Stimulated activated CD8-positive, alpha-beta memory T cell treated with anti-CD3 and anti-CD28 coated beads, Interleukin-7, amount 100 ng/mL, for 1 hour (primary cell): ENCODE measurements at places on chromosomes 7 and 10.

DNA sequence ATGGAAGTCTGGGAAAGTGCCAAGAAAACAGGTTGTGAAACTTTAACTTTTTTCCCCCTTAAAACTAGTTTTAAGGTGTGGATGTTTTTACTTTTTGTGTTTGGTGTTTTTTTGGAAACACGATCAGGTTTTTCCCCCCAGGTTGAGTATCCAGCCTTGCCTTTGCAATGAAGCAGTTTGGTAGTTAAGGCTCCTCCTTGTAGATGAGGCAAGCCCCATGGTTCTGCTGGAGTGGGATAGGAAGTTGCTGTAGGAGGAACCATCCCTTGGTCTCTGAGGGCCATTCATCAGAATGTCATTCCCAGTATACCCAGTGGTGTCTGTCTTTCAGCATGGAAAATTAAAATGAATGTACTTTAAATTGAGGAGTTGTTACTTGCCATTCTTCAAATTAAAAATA is 2.7 kb downstream of the CUL1 start:
- no peak for DNase-seq

- no peak for DNase-seq
Measured at GRCh38 chr10:24889639-24890038, 62.8 kb downstream of the PRTFDC1 start.

GRCh38 chr7:45151131-45151684 is 6.4 kb upstream of the RAMP3 start:
- DNase-seq, result no peak

- DNase-seq, result no peak
Measured at GRCh38 chr10:58754469-58755339, 242.0 kb downstream of the BICC1 start.

- no peak for DNase-seq
Measured at GRCh38 chr7:102291056-102291915, 4.6 kb downstream of the SH2B2 start.

GRCh38 chr7:136386876-136387275 is 409.7 kb upstream of the MTPN start:
- no peak for DNase-seq

DNA sequence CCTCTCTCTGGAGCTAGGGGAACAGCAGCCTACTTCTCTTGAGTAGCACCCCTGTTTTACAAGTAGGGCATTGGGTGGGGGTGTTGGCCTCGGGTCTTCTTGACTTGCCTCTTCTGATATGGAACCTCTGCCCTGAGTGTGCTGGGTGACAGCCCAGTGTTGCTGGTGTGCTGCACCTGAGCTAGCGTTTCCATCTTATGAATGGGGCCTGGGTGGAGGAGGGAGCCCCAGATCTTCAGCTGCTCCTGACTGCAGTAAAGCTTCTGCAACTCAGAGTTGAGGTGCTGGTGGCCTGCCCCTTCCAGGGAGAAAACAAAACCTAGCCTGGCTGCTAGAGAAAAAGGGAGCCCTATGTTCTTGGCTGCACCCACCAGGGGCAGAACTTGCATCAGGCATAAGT is 202.5 kb upstream of the SHH start:
- DNase-seq, result no peak

- DNase-seq, result no peak
Measured at GRCh38 chr7:80781561-80781979, 137.3 kb downstream of the SEMA3C start.

DNA sequence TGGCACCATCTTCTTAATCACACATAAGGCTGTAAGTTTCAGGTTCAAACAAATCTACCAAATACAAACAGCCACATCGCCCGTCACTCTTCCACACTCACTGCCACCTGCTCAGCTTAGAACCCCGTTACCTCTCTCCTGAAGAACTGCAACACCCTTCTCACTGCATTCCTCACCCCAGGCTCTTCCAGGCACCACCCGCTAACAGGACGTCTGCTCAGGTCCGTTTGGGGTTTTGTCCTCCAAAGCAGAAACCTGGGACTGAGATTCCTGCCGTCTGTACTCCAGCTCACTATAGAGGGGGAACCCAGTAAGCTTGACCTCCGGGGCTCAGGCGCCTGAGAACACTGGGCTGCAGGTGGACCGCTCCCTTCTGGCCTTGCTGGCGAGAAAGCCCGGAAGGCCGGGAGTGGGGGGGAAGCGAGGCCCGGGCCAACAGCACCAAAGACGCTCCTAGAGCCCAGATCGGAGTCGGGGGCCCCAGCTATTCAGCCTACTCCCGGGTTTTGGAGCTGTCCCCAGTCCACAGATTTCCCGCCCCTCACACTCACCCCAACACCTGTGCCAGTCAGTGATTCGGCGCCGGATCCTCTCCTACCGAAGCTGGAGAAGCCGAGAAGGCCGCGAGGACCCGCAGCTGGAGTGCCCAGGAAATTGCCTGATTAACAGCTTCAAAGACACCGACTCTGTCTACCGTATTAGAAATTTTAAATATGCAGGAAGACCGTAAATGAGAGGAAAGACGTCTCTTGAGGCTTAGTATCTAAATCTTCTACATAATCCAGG is at the start of gene AP3M1:
TSS of gene AP3M1 (minus strand) at position 625 of the 786 bp plus-strand sequence. CDS start 12,449 bp downstream, outside the sequence.
- DNase-seq, result peak; percentile 49

GRCh38 chr7:130419658-130420057 is 21.2 kb downstream of the CEP41 start:
- no peak for DNase-seq

- no peak for DNase-seq
Measured at GRCh38 chr7:137316648-137317353, 26.7 kb downstream of the PTN start.

GRCh38 chr10:106815427-106816043 is 349.0 kb downstream of the SORCS1 start:
- no peak for DNase-seq

DNA sequence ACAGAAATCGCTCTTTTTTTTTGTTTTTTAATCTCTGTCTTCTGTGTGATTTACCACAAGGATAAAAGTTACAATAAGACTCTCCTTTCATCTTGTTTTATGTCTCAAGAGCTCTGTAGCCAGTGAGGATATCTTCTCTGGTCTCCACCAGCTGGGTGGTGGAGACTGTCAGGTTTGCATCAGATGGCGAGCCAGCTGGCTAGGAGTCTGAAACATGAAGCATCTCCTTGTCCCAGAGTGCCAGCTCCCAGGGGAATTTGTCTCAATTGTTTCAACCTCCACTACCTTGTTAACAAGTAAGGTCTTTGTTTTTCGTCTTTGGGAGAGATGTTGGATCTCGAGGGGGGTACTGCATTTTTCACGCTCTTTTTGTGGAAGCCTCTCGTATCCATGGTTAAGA is 47.3 kb downstream of the FRMPD2 start:
- DNase-seq, result no peak

DNA sequence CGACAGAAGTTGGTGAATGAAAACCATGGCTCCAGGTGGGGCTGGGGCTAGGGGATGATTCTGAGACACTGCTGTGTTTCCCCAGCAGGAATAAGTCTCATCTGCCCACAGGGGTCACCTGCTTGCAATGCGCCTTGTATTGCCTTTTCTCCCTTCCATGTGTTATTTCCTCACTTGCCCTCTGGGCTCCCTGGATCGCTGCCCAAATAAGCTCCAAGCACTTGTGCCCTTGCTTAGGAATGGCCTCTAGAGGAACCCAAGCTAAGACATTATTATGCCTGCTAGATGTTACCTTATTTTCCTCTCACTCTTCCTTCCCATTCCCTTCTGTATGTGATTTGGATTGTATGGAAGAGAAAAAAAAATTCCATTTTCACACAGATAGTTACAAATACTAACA is 24.8 kb upstream of the PLPP4 start:
- no peak for DNase-seq

DNA sequence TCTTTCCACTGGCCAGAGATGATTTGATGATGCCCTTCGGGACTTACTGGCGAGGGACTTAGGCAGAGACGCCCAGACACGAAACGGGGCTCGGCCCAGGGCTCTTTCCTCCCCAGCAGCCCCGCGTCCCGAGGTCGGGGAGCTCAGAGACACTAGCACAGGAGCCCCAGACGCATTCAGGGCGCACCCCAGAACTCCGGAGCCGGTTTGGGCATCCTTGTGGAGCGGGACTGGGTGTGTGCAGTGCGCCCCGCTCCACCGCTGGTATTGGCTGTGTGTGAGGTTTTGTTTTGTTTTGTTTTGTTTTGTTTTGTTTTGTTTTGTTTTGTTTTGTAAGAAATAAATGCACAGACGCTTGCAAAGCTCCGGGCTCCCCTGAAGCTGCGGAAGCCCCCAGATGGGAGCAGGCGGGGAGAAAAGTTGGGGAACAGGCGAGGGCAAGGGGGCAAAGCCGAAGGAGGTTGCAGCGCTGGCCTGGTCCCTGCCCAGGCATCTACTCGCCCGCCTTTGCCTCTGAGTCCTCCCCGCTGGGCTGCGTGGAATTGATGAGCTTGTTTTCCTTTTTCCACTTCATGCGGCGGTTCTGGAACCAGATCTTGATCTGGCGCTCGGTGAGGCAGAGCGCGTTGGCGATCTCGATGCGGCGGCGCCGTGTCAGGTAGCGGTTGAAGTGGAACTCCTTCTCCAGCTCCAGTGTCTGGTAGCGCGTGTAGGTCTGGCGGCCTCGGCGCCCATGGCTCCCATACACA is 1.9 kb upstream of the HOXA5 start:
- no peak for DNase-seq

DNA sequence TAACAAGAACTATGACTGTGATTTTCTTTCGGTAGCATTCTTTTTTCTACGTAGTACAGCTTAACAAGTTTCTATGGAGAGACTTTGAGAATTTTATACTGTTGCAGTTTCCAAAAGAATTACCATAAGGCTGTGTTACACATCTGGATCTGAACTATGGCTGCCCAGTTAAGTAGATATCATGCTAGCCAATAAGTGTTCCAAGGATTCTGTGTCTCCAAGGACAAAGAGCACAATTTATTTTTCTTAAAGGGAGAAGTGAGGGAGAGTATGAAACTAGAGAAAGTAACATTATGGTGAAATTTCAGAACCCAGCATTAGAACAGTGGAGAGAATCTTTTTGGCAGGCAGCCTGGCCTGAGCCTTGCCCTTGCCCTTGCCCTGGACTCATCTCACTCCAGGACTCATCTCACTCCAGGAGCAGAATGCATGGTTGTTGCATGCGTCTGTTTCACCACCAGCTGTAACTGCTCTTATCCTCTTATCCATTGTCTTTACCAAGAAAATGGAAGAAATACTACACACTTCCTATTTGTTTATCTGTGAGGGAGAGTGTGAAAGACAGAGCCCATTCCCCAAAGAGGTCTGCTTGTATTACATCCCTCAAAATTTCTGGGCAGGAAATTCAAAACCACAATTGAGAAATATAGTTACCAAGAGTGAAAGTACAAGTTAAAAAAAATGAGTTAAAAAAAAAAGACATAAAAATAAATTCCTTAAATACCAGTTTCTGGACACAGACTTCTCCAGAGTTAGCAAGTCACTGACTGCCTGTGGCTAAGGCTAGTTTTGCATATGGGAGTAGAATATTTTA is 1067.5 kb downstream of the NRG3 start:
- DNase-seq, result no peak

- no peak for DNase-seq
Measured at GRCh38 chr7:39421251-39421650, 145.0 kb upstream of the YAE1 start.

DNA sequence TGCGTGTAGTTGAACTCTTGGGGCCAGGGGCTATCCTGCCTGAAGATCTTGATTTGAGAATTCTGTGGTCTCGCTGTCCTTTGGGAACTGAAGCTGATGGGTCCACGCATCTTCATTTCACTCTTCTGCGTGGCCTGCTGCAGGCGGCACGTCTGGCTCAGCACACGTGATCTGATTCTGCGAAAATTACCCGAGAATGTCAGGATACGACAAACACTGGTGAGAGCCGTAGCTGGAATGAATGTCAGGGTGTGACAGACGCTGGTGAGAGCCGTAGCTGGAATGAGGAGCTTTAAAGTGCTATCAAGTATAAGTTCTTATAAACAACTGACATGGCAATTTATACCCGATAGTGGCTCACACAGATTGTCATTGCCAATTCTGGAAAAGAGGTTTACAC is 44.6 kb upstream of the CFAP46 start:
- no peak for DNase-seq

GRCh38 chr10:98331885-98332284 is 63.9 kb upstream of the LOXL4 start:
- no peak for DNase-seq

DNA sequence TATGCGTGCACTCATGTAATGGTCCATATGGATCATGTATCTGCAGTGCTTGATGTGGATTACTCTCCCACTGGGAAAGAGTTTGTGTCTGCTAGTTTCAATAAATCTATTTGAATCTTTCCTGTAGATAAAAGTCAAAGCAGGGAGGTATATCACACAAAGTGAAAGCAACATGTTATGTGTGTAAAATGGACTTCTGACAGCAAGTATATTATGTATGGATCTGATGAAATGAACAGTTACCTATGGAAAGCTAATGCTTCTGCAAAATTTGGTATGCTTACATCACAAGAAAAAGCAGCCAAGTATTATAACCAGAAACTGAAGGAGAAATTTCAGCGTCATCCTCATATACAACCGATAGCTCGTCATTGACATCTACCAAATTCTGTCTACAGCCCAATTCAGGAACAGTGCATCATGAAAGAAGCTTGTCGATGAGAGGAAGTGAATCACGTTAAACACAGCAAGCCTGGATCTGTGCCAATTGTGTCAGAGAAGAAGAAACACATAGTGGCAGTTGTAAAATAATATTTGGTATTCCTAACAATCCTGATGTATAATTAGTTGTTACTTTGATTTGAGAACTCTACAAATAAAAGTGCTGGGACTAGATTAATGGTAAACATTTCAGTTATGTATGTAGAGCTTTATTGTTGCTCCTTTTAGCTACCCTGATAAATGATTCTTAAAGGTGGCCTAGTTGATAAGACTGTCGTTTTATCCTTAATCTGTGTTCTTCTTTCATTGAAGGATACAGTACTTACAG is 14.2 kb upstream of the SYPL1 start:
- no peak for DNase-seq

- no peak for DNase-seq
Measured at GRCh38 chr7:149489391-149490024, 8.1 kb downstream of the ZNF746 start.

DNA sequence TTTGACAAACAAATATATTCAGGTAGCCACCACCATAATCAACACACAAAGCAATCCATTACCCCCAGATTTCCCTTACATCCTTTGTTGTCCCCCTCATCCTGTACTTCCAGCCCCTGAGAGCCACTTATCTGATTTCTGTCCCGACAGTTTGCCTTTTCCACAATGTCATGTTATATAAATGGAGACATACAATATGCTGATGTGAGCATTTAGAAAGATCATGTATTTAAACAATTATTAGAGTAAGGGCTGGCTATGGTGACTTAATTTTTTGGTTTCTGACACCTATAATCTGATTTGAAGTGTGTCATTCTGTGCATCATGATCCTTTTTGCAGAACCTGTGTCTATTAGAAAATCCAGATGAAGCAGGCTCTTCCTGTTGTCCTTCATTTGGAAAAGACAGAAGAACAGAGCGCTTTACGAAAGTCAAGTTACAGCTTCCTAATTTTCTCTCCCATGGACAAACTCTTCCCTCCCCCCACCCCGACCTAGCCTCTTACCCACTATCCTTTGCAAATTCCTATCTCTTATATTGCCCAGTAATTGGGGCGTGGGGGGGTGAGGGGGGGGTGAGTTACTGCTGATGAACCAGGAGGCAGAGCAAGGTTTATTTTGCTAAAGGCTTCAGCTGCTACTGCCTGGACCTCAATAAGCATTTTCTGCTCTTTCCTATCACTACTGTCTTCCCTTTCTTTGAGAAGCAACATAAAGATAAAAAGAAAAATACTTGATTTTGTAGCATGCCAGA is 252.4 kb upstream of the C7orf33 start:
- no peak for DNase-seq

- peak; percentile 11 for DNase-seq
Measured at GRCh38 chr10:16948361-16948760, 131.1 kb upstream of the RSU1 start.
